ENCODE measurements at places on chromosomes 3 and 15. TPM values are rescaled to one million over a fixed set of nuclear protein-coding genes. Genes with fewer than 3 reads are reported as not detected.

DNA sequence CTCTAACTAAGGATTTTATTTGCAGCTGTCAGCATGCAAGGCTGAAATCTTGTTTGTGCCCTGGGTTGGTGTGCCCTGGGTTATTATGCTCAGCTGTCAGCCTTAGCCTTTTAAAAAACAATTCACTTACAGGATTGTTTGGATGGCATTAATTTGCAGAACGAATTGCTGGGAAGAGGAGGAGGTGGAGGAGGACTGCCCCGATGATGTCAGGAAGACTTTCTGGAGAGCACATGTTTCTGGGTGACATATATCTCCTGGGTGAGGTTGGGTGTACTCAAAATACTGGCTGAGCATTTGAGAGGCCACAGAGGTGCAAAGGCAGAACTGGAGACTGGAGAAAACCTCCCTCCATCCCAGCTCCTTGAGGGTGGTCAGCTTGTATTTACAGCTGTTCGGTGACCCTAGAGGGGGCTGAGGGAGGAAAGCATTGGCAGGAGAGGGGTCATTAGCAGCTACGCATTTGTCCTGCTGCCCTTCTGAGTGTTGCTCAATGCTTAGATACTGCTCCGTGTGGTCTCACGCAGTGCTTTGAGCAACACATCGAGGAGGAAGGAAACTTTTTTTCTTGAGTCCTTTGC is 59.8 kb upstream of the PSMD6 start:
- no peaks in the 10 kb centered on the region for H3K36me3 ChIP-seq
- no peak for DNase-seq
- H3K27ac ChIP-seq: no peak overlapping the region
- H3K4me3 ChIP-seq: no peak overlapping the region

GRCh38 chr3:148882288-148882687 is 17.2 kb downstream of the CPA3 start:
- H3K4me3 ChIP-seq: no peak overlapping the region
- H3K27ac ChIP-seq: no peak overlapping the region
- no peak for DNase-seq

DNA sequence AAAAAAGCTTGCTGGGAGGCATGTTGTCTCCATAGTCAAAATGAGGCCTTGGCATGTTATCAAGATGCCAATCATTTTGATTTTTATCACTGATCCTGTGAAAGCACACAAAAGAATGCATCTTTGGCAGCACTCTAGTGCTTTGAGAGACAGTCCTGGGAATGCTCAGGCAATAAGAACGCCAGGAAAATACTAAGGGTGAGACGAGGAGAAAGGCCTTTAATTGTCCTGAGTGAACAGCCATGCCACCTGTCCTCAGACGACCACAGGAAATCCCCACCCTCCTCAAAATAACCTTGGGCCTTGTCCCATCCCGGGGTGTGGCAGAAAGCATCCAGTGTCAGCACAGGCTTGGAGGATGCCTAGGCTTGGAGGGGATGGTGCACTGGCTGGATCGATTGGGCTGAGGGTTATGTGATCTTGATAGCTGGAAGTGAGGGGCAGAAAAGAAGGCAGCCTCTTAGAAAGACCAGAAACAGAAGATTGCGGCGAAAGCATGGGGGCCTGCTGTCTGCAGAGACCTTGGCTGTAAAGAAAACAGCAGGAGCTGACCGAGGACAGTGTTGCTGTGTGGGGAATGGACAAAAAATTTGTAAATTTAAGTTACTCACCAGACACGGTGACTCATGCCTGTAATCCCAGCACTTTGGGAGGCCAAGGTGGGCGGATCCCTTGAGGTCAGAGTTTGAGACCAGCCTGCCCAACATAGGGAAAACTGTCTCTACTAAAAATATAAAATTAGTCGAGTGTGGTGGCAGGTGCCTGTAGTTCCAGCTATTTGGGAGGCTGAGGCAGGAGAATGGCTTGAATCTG is 7.3 kb downstream of the TMEM158 start:
- H3K4me3 ChIP-seq: no peak overlapping the region
- no peak for DNase-seq
- no peaks in the 10 kb centered on the region for H3K4me1 ChIP-seq

DNA sequence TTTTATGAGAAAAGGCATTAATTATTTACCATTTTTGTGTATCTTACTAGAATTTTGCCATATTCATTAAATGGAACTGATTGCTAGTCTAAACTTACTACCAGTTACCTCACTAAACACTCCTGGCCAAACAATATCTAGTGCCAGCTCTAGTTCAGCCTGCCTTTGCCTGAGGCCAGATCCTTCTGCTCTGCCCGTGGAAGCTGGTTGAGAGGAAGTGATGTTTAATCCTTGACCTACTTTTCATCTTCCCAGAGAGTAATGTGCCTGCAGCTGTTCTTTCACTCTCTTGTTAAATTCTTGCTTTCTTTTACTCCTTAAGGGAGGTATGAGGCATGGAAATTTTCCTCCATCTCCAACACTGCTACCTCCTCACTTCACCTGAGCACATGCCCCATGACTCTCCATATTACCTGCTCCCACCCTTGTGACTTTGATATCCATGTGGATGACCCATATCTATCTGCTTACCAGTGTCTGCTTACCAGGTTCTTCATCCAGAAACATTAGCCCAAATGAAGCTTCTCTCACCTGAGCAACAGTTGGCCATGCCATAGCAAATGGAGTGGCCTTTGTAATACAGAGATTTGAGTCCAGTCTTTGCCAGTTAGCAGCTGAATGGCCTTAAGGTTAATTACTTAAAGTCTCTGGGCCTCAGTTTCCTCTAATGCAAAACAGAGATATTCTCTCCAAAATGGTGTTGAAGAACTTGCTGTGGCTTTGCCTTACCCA is 53.4 kb downstream of the UBE2E1 start:
- no peak overlapping the region for H3K4me3 ChIP-seq
- no peak for DNase-seq
- H3K27ac ChIP-seq: no peak overlapping the region
- H3K36me3 ChIP-seq: no peaks in the 10 kb centered on the region

- no peaks in the 10 kb centered on the region for H3K36me3 ChIP-seq
- H3K4me1 ChIP-seq: no peaks in the 10 kb centered on the region
- no peak for DNase-seq
- no peak overlapping the region for H3K27ac ChIP-seq
- H3K4me3 ChIP-seq: no peak overlapping the region
- no peaks in the 10 kb centered on the region for H3K27me3 ChIP-seq
Measured at GRCh38 chr3:59565125-59565524, 515.3 kb upstream of the CFAP20DC start.

GRCh38 chr3:67421912-67422311 is 232.5 kb downstream of the SUCLG2 start:
- H3K36me3 ChIP-seq: no peaks in the 10 kb centered on the region
- no peak overlapping the region for H3K4me3 ChIP-seq
- no peaks in the 10 kb centered on the region for H3K4me1 ChIP-seq
- no peaks in the 10 kb centered on the region for H3K27me3 ChIP-seq
- no peak overlapping the region for H3K27ac ChIP-seq
- no peak for DNase-seq

DNA sequence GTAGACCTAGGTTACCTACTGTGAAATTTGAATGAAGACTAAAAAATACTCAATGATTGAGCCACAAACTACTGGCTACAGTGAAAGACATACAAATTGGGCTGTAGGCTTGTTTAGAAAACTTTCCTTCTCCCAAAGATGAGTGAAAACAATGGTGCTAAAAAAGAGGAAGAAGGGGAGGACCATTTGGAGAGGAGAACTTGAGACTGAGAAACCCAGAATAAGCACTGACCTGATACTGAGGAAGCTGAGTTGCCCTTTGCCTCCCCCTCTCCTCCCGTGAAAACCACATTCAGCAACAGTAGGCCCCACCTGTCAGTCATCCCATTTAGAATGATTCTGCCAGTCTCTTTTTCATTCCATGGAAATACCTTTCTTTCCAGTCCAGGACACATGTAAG is 484.0 kb upstream of the TGFBR2 start:
- H3K36me3 ChIP-seq: no peaks in the 10 kb centered on the region
- H3K27ac ChIP-seq: no peak overlapping the region
- no peaks in the 10 kb centered on the region for H3K27me3 ChIP-seq

- no peaks in the 10 kb centered on the region for H3K36me3 ChIP-seq
- H3K27me3 ChIP-seq: no peaks in the 10 kb centered on the region
- no peak overlapping the region for H3K4me3 ChIP-seq
Measured at GRCh38 chr3:55285156-55285555, 201.9 kb downstream of the WNT5A start.

- no peak overlapping the region for H3K4me3 ChIP-seq
- no peaks in the 10 kb centered on the region for H3K27me3 ChIP-seq
Measured at GRCh38 chr3:156304406-156304805, 184.0 kb downstream of the KCNAB1 start.

GRCh38 chr3:105662306-105662705 is 206.5 kb downstream of the CBLB start:
- no peaks in the 10 kb centered on the region for H3K4me1 ChIP-seq
- no peaks in the 10 kb centered on the region for H3K27me3 ChIP-seq
- H3K27ac ChIP-seq: no peak overlapping the region

DNA sequence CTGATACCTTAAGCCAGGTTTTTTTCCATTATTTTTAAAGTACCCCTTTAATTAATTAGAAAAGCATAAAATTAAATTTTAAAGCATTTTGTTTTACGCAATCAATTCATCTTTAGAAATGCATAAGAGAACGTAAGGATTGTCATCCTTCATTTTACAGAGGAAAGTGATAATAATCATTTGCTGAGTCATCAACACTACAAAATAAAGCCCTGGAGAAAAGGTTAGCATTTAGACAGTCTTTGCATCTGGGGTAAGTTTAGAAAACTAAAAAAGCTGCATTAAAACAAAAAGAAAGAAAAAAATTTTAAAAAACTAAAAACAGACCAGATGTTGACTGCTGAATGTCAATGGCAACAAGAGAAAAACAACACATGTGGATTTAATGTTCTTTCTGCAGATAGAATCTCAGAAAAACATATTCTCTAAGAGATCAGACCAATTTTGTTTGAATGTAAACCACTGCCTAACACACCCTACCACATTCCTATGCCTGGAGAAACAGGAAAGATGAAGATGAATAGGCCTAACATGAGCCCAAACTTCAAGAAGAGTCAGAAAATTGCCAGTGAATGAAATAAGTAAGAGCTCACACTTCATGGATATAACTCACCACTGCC is 59.9 kb downstream of the SUCNR1 start:
- H3K27ac ChIP-seq: no peak overlapping the region
- no peak for DNase-seq
- no peaks in the 10 kb centered on the region for H3K36me3 ChIP-seq
- no peaks in the 10 kb centered on the region for H3K27me3 ChIP-seq

DNA sequence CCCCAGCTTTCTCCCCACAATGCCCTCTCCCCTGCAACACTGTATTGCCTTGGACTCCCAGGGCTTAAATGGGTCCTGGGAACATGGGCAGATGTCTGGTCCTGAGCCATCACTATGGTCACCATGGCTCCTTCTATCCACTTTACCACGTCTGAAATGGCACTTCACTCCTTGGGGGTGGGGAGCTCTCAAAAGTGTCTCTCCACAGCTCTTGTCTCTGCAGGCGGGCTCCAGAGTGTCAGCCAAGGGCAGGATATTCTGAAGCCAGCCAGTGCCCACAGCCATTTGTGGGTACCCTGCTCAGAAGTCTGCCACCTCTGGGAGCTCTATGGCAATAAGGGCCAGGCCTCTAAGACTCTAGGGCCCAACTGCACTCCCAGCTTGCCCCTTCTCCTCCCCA is 163.9 kb downstream of the PPM1L start:
- H3K27ac ChIP-seq: no peak overlapping the region
- H3K36me3 ChIP-seq: no peaks in the 10 kb centered on the region
- H3K27me3 ChIP-seq: no peaks in the 10 kb centered on the region
- no peaks in the 10 kb centered on the region for H3K4me1 ChIP-seq
- DNase-seq: no peak

GRCh38 chr15:78909791-78910228 is 35.0 kb downstream of the CTSH start:
- H3K27me3 ChIP-seq: no peaks in the 10 kb centered on the region
- peak overlapping the region; percentile 31 for H3K27ac ChIP-seq
- peaks cover 52% of the 10 kb centered on the region for H3K4me1 ChIP-seq
- peak; percentile 42 for DNase-seq

DNA sequence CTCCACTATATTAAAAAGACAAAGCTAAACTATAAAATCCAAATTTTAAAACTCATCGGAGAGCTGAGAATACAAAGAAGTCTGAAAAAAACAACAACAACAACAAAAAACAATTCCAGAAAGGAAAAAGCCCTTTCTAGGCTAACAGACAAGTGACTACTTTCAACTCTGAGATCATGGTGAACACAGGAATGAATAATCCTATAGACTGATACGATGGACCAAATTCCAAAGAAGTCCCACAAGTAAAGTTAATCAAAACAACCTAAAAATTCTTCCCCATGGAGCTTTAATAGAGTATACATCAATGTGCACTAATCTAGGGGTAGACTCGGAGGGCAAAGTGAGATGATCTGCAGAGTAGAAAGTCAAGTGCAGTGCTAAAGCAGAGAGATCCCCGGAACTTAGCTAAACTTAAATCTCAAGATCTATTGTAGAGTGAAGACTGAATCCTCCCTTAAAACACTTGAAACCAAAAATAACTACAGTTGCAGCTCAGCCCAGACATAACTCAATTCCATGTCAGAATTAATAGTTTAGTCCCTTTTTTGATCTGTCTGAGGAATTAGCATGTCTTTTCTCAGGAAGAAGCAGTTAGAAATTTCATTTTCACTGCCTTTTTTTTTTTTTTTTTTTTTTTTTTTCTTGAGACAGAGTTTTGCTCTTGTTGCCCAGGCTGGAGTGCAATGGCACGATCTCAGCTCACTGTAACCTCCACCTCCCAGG is 43.5 kb downstream of the MYO9A start:
- no peaks in the 10 kb centered on the region for H3K4me1 ChIP-seq
- no peak overlapping the region for H3K4me3 ChIP-seq
- H3K36me3 ChIP-seq: no peaks in the 10 kb centered on the region
- H3K27ac ChIP-seq: no peak overlapping the region
- H3K27me3 ChIP-seq: no peaks in the 10 kb centered on the region

DNA sequence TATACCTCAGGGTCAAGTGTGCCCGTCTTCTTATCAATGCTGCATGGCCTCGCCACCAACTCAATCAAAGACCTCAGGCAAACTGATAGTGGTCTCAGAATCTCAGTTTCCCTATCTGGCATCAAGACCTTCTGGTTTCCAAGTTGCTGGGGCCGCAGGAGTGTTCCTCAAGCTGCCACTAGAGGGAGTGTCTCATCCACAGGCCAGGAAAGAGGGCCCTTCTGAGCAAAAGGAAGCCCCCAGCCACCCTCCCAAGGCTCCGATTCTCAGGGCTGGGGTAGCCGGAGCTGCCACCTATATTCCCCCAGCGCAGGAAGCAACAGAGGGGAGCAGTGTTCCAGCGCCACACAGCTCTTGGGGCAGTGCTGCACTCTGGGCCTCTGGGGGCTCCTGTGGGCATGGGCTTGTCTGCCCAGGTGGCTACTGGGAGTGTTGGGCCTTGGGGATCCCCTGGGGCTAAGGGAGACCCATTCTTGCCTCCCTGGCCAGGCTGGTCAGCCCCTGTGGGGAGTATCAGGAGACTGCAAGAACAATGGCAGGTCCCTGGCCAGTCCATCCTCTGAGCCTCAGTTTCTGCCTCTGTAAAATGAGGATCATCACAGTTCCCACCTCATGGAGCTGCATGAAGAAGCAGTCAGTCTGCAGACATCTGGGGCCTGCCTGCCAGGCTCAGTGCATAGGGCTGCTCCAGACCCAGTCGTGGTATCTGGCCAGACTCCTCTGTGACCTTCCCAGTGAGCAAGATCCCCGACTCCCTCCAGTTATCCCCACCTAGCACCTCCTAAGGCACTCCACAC is 23.4 kb upstream of the SEC13 start:
- no peak overlapping the region for H3K4me3 ChIP-seq
- peaks cover 4% of the 10 kb centered on the region for H3K27me3 ChIP-seq

- H3K27me3 ChIP-seq: no peaks in the 10 kb centered on the region
- H3K4me3 ChIP-seq: peak overlapping the region; percentile 90
- no peaks in the 10 kb centered on the region for H3K36me3 ChIP-seq
- H3K27ac ChIP-seq: peak overlapping the region; percentile 89
Measured at GRCh38 chr3:111072031-111072921, 660 bp downstream of the NECTIN3 start.

NCK1 gene
- 51.0 TPM for total RNA-seq

ADAMTSL3 gene
- total RNA-seq: 0.09 TPM

DCP1A gene
- total RNA-seq: 14.2 TPM

GXYLT2 gene
- total RNA-seq: 7.4 TPM

Data from HepG2 (cell line).